ENCODE measurements at places on chromosomes 13 and 19.
A peak's percentile ranks its signal among the peaks of the same experiment; 100 is the strongest.

DNA sequence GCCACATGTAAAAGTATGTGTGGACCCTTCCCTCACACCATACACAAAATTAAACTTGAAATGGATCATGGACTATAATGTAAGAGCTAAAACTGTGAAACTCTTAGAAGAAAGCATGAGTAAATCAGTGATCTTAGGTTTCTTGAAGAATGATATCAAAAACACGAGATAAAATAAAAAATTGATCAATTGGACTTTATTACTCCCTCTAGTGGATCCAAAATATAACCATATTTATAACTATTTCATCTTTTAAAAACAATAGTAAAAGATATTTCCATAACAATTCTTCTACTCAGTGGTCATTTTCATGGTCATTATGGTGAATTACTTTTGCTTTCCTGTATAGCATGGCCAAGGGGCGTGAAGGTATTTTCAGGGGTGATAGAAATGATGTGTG lies 174.6 kb upstream of the LSM14A start:
- DNase-seq, result no peak

GRCh38 chr19:13014101-13014920 lies 19.0 kb downstream of the NFIX start:
- DNase-seq, result no peak

GRCh38 chr19:3771000-3771905 lies 775 bp downstream of the RAX2 start:
- no peak for DNase-seq

DNA sequence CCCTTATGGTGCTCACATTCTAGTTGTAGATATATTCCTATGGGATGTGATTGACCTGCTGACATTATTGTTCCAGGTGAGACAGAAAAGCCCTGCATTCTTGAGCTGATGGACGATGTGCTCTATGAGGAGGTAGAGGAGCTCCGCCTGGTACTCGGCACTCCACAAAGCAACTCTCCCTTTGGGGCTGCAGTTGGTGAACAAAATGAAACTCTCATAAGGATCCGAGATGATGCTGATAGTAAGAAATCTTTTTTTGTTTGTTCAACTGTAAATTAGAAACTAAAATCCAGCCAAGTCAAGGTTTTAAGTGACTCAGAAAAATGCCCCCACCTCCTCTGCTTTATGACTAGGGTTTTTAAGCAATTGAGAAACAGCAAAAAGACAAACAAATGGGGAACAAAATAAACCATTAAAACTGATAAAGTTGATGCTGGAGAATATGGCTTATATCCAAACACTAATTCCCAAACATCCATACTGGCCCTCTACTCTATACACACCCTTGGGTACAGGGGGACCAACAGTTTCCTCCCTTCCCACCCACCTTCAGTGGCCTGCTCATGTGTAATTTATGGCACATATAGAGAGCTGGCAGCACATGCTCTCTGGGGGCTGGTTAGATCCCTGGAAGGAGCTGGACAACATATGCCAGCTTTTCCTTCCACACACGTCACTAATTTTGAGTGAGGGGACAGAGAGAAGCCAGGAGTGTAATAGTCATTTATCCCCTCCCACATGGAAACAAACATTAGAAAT lies 139.6 kb downstream of the STOML3 start:
- no peak for DNase-seq

- no peak for DNase-seq
Measured at GRCh38 chr13:63731896-63732295, 2316.2 kb upstream of the PCDH20 start.

- no peak for DNase-seq
Measured at GRCh38 chr19:35260694-35261304, 8.0 kb upstream of the USF2 start.

GRCh38 chr19:397321-397720 lies 11.6 kb downstream of the C2CD4C start:
- DNase-seq, result no peak

DNA sequence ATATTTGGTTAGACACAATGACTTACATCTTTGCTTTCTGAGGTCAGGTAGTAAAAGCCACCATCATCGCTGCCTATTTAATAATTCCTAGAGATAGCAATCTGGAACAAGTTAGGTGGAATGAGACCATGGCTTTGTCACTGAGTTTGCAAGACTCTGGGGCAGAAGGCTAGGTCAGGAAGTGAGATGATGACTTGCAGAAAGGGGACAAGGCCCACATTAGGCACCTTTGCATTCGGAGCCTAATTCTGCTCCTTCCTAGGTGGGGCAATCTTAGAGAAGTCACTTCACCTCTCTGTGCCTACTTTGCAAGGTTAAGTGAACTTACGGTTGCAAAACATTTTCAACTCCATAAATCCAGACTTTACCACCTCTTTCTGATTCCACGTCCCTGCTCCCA lies 10.3 kb downstream of the EDDM13 start:
- no peak for DNase-seq

GRCh38 chr13:78978381-78978998 lies 319.5 kb upstream of the OBI1 start:
- no peak for DNase-seq

DNA sequence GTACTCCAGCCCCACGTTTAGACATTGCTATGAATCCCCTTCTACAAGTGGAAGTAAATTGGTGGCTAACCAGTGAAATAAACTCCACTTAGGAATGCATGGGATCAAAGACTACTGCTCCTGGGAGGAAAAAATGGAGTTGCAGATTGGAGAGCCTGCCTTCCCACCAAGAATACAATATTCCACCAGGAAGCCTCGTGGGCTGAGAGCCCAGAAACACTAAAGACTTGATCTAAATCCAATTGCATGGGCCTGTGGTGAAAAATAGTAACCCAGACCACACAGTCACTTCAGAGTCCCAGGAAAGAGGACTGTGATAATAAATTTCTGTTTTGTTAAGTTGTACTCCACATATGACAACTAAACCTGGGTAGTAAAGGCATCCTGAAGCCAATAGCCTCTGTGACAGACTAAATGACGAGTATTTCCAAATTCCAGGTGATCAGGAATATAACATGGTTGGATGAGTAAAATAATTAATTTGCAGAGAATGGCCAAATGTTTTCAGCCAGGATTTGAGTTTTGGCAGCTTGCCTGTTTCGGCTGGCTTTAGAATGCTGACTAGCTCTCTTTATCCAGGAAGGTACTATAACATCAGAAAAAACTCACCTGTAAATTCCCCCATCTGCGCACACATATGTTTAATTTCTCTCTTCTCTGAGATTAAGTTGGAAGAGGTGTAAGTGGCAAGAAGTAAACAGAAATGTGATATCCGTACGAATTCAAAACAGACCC lies 480.3 kb downstream of the LIG4 start:
- no peak for DNase-seq

DNA sequence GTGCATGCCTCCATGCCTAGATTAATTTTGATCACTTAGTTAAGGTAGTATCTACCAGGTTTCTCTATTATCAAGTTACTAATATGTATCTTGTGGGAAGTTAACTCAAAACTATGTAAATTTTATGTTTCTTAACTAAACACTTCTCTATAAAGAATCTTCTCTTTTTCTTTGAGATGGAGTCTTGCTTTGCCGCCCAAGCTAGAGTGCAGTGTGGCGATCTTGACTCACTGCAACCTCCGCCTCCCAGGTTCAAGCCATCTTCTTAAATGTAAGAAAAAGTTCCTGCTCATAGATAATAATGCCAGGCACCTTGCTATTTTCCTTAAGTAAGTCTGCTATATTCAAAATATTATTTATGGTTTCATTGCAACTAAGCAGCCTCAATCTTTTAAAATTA lies 58.4 kb downstream of the ELF1 start:
- no peak for DNase-seq

GRCh38 chr13:20702530-20702914 lies 977 bp upstream of the IL17D start:
- no peak for DNase-seq

DNA sequence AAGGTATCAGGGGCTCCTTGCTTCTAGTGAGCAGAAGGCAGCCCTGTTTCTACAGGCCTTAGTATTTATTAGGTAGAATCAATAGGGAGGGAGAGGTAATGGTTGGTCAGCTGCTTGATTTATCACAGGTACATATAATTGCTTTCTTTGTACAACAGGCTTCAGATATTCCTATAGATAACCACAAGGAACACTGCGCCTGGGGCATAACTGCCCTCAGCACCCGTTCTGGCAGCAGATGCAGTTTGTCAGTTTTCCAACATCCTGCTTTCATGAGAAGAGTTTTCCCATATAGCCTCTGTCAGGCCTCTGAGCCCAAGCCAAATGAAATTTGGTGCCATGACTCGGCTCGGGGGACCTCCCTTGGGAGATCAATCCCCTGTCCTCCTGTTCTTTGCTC lies 12.4 kb upstream of the ZNF486 start:
- DNase-seq, result no peak

GRCh38 chr19:55647732-55648584 lies at the start of gene CCDC106:
TSS of gene CCDC106 (plus strand) at chr19:55648212. CDS start at chr19:55649047, 835 bp downstream.
- DNase-seq, result peak; percentile 27

- no peak for DNase-seq
Measured at GRCh38 chr13:35791184-35791851, 314.8 kb upstream of the MAB21L1 start.

DNA sequence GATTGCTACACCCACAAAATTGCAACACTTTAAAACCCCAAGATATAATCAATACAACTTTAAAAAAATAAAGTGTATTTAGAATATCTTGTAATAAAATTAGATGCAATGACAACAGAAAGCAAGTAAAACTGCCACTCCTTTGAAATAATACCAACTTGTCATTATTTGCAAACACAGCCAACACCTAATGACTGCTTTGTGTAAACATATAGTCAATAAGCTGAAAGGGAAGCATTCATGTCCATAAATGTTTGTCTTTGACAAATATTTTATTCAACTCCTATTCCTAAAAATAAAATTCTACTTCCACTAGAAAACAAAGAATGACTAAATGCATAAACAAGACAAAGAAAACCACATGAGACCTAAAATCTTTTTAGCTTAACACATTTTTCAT lies 6.6 kb downstream of the SMAD9 start:
- DNase-seq, result no peak

DNA sequence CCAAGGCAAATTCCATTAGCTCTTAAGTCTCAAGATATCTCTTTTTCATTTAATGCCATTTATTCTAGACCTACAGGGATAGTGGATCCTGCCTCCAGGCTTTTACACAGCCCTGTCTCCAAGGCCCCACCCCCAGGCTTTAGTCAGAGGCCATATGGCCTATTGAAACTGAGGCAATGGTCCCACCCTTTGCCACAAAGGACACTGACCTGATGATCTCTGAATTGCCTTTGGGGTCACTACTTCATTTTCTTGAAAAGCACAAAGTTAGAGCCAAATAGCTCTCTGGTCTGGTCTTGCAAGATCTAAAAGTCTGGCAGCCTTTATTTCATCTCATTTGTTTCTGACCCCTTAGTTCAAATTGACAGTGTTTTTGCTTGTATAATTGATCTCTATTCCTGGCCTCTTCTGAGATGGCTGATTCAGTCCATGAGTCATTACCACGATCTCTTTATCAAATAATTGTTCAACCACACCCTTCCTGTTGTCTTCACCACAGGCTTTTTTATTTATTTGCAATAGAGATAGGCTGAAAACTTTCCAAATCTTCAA lies 209.8 kb downstream of the FGF14 start:
- DNase-seq, result no peak

- DNase-seq, result no peak
Measured at GRCh38 chr19:2271234-2272103, 10.5 kb downstream of the PEAK3 start.

DNA sequence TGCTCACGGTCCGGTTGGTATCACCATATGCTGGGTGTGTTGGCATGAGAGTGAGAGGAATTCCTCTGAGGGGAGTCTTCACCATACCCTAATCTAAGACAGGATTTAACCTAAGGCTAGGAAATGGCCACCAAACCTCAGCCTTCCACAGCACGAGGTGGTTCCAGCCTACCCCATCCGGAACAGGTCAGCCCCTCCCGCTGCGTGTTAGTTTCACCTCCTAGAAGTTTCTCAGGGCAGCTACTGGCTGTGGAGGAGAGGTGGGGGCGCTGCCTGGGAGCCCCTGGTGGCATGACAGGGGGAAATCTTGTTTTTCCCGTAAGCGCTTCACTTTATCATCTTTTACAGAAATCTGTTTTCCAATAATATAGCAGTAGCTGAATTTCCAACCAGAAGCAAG lies 55.1 kb downstream of the RGCC start:
- no peak for DNase-seq

DNA sequence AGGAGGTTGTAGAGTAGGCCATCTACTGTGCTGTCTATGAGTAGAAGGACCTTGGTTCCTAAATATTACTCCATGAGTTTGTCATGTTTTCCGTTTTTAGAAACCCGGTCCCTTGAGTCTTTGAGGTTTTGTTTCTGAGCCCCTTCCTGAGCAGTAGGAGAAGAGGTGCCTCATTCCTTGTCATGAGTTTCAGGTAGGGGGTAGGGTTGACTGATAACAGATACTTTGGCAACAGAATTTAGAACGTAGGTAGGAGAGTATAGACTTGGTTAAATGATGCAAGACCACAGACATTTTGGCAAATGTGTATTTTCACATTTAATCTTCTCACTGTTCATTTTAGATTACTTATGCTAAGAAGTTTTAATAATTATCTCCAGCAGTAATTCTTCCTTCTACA lies 24.6 kb downstream of the LMO7 start:
- no peak for DNase-seq

All from NCI-H2081 treated with DMSO at 0.1 percent for 48 hours (cell line).